ENCODE measurements at places on chromosomes 6 and 20.

DNA sequence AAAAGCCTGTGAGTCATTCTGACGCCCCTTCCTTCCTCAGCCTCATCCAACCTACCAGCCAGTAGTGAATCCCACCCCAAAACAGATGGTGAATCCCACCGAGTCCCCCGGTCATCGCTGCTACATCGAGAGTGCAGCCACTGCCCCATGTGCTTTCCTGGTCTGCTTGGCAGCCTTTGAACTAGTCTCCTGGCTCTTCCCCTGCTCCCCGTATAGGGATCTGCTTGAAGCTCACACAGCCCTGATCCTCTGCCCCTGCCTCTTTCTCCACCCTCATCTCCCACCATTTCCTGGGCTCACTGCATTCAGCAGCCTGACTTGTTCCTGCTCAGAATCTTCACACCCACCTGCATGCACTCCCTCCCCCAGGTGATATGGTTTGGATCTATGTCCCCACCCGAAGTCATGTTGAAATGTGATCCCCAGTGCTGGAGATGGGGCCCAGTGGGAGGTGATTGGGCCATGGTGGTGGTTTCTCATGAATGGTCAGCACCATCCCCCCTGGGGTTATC is 14.6 kb downstream of the SYNJ2 start:
- DNase-seq, result no peak

- DNase-seq, result no peak
Measured at GRCh38 chr6:38168699-38169098, 349.2 kb downstream of the ZFAND3 start.

- no peak for DNase-seq
Measured at GRCh38 chr6:44660561-44661220, 273.2 kb downstream of the CDC5L start.

DNA sequence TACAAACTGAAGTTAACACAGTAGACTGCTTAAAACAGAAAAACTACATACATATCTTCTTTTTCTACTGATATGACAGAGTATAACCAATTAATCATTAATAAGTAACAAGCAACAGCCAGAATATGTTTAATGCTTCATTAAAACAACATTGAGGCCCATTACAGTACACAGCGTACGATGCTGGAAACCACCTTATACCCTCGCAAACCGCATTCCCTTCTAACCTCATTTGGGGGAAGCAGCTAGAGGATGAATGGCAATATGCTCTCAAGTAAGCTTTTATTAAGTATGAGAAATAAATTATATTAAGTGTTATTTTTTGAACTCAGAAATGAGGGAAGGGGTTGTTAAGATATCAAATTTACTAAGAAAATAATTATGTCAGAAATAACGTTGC is 142.4 kb downstream of the GMDS start:
- no peak for DNase-seq

DNA sequence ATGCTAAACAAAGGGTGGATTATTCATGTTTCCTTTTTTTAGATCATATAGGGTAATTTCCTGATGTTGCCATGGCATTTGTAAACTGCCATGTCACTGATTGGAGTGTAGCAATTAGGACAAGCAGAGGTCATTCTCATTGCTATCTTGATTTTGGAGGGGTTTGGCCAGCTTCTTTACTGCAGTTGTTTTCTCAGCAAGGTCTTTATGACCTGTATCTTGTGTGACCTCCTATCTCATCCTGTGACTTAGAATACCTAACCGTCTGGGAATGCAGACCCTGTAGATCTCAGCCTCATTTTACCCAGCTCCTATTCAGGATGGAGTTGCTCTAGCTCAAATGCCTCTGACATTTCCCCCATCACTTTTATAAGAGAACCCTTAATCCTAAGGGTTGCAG is 53.6 kb downstream of the CDS2 start:
- DNase-seq, result no peak

GRCh38 chr20:8540466-8540865 is 408.4 kb downstream of the PLCB1 start:
- DNase-seq, result no peak

DNA sequence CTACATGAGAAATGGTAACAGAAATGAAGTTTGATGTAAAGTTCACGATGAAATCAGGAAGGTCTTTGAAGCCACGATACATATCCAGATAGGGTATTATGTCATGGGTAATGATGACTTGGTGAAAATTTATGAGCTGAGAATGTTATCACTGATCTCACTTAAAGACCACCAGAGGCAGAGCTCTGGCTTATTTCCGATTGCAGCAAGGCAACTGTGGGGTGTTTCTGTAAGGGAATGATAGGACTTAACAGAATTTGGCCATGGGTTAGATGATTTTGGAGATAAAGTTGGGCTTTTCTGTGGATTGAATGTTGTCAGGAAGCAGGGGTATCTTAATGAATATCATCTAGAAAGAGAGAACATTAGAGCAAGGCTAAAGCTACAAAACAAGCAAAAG is 508.4 kb downstream of the HDGFL1 start:
- DNase-seq, result no peak

GRCh38 chr20:63360850-63361518 is at the start of gene CHRNA4:
TSS of gene CHRNA4 (minus strand) at chr20:63361349. CDS start at chr20:63361165, 184 bp downstream.
- no peak for DNase-seq

GRCh38 chr20:21519136-21519584 is 5.3 kb upstream of the NKX2-2 start:
- DNase-seq, result no peak

DNA sequence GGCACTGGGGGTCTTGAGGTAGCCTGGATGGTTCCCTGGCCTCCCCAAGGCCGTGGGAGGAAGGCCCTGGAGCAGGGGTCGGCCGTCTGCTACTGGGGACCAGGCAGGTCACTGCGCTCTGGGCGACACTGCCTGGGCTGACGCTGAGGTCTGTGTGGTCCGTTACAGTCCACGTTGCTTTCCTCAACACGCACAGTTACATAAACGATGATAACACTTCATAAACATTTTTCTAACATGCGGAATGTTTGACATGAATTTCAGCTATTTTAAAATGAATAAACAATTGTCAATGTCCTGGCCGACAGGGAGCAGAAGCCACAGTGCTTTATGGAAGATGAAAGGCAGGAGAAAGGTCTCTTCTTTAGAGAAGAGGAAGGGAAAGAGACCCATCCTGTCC is 10.2 kb upstream of the RBBP8NL start:
- DNase-seq, result no peak

GRCh38 chr6:52752310-52752709 is 11.0 kb downstream of the GSTA2 start:
- DNase-seq, result no peak

DNA sequence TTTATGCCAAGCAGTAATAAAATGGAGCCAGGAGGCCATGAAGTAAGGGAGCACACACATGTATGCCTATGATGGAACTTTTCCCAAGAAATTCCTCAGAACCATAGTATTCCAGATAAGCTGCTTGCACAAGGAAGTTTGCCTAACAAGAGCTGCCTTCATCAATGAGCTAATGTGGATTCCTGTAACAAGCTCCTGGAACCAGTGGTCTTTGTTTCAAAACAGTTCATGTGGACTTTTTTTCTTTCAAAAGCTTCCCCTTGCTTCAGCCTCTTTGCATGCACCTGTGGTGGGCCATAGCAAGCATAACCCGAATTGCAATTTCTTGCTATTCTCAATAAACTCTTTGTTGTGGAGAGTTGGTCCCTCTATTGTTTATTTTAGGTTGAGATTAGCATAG is 359.6 kb downstream of the UTRN start:
- DNase-seq, result no peak

- no peak for DNase-seq
Measured at GRCh38 chr6:130202782-130203181, 20.0 kb downstream of the SAMD3 start.

GRCh38 chr6:25950297-25950696 is 12.3 kb upstream of the TRIM38 start:
- DNase-seq, result no peak

GRCh38 chr6:104566411-104566810 is 293.3 kb downstream of the HACE1 start:
- no peak for DNase-seq

DNA sequence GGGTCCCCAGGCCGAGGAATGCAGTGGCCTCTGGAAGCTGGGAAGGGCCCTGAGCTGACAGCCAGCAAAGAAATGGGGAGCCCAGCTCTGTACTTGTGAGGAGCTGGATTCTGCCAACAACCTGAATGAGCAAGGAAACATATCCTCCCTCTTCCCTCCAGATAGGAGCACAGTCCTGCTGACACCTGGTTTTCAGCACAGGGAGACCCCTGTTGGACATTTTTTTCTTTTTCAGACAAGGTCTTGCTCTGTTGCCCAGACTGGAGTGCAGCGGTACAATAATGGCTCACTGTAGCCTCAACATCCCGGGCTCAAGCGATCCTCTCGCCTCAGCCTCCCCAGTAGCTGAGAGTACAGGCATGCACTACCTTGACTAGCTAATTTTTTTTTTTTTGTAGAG is 21.5 kb downstream of the BMP6 start:
- DNase-seq, result no peak

GRCh38 chr6:42025845-42026243 is 24.5 kb upstream of the TAF8 start:
- no peak for DNase-seq

GRCh38 chr20:16438100-16438499 is 135.1 kb downstream of the KIF16B start:
- DNase-seq, result no peak

DNA sequence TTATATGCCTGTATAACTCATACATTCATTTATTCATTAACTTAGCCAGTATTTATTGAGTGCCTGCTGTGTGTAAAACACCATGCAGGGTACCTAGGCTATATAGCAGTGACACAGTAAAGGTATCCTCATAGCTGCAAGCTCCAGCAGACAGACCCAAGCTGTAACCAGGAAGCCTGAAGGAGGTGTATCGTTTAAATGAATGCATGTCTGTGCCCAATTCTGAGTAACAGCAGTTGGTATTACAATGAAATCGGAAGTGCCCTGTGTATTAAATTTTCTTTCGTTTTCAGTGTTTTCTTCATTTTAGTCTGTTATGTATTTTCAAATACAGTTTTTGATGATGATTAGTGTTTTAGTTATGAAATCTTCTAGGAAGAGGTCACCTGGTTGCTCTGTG is 485.8 kb upstream of the SOX4 start:
- no peak for DNase-seq

GRCh38 chr6:2693231-2693630 is 57.5 kb downstream of the MYLK4 start:
- DNase-seq, result no peak
